SK-N-SH treated with all-trans-retinoic acid at 6 μM for 48 hours (cell line): ENCODE measurements at places on chromosomes 2 and 18.
A peak's percentile ranks its signal among the peaks of the same experiment; 100 is the strongest.

DNA sequence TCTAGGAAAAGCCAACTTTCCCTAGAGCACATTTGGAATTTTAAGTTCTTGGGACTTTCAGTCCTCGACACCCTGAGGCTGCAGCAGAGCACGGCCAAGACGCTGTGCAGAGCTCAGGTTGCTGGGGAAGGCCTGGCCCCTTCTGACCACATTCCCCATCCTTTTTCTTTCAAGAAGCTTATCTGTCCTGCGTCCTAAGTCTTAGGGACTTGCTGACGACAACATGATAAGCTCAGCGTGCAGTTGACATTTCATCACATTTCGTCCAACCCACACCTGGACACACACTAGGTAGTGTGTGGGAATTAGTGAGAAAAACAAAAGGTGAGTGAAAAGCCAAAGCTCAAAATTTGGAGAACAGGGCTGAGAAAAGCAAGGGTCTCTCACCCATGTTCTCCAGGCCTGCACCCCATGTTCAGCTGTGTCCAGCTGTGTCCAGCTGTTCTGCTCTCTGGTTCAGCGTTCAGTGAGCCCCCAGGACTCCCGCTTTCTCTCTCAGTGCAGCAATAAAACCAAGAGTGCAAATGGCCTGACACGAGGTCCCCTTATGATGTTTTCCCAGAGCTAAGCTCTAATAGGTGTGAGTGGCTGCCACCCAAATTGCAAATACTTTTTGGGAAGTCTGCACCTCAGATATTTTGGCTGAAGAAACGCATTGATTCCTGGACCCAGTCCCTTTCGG is 101.9 kb downstream of the RGPD3 start:
- ATAC-seq, result no peak

DNA sequence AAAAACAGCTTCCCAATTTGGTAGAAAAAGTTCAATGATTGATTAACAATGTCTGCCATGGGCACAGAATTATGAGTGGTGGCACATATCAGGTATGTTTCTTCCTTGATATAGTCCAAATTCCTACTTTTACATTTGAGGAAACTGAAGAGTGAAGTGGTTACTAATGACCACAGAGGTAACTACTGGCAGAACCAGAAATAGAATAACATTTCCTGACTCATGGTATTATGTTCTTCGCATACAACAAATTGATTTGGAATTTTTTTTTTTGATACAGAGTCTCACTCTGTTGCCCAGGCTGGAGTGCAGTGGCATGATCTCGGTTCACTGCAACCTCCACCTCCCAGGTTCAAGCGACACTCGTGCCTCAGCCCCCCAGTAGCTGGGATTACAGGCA is 6.0 kb upstream of the NFE2L2 start:
- no peak for ATAC-seq

GRCh38 chr2:216657086-216657855 is 24.1 kb downstream of the IGFBP2 start:
- ATAC-seq, result peak; percentile 43; the same call in 1 of the 3 replicates

DNA sequence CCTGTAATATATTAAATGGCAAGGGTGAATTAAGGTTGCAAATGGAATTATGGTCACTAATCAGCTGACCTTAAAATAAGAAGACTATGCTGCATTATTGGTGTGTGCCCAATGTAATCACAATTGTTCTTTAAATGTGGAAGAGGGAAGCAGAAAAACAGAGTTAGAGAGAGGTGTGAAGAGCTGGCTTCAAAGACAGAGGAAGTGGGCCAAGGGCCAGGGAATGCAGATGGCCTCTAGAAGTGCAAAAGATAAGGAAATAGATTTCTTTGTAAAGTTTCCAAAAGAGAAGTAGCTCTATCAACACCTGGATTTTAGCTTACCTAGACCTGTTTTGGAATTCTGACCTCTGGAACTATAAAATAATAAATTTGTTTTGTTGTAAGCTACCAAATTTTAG is 276.0 kb downstream of the LRRTM1 start:
- ATAC-seq, result no peak

DNA sequence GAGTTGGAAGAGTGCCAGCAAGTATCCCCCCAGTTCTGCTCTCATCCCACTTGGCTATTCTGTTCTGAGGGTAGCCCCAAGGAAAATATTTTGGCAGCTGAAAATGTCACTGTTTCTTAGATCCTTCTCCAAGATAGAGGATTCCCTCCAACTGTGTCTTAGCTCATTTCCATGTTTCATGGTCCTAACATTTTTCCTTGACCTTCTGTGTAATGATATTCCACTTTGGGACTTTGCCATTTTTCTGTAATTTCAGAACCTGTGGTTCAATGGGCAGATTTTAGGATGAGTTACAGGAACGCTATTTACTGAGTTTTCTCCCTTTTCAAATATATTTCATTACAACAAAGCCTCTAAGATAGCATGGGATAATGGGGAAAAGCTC is 34.7 kb downstream of the NHEJ1 start:
- ATAC-seq, result no peak

DNA sequence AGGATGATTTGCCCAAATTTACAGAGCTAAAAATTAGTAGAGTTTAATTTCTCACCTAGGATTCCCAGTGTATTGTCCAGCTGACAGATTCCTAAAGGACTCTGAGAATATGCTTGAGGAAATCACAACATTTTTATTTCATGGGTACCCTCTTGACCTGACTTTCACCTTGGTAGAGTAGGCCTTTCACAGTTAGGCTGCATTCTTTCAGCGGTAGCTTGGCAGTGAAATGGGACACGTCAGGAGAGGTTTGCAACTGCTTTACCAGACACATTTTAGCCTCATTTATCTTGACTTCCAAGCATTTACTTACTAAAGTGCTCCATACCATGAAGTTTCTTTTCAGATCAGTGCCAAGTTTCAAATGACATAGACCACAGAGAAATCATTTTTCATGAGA is 937.9 kb upstream of the LRRTM1 start:
- ATAC-seq, result no peak

- peak; percentile 26; the same call in 1 of the 3 replicates for ATAC-seq
These were observed 205.2 kb upstream of the APCDD1 start for GRCh38 chr18:10249270-10249669.

- no peak for ATAC-seq
These were observed 454.9 kb downstream of the LPIN1 start for GRCh38 chr2:12201369-12201768.

GRCh38 chr18:31828613-31829012 is 67.9 kb upstream of the SLC25A52 start:
- no peak for ATAC-seq

- ATAC-seq, result no peak
These were observed 18.9 kb downstream of the LTBP1 start for GRCh38 chr2:32965523-32966171.

- peak; percentile 81 for ATAC-seq
These were observed 1.0 kb upstream of the ANKRD62 start for GRCh38 chr18:12092398-12093229.
